Right forelimb (tissue), 1 donor: ENCODE measurements at places on chromosomes 3 and 15.

- DNase-seq: no peak
Measured at GRCh38 chr3:128590948-128591347, 59.7 kb downstream of the RPN1 start.

GRCh38 chr3:56154297-56154696, 314.0 kb downstream of the ERC2 start:
- DNase-seq: no peak

DNA sequence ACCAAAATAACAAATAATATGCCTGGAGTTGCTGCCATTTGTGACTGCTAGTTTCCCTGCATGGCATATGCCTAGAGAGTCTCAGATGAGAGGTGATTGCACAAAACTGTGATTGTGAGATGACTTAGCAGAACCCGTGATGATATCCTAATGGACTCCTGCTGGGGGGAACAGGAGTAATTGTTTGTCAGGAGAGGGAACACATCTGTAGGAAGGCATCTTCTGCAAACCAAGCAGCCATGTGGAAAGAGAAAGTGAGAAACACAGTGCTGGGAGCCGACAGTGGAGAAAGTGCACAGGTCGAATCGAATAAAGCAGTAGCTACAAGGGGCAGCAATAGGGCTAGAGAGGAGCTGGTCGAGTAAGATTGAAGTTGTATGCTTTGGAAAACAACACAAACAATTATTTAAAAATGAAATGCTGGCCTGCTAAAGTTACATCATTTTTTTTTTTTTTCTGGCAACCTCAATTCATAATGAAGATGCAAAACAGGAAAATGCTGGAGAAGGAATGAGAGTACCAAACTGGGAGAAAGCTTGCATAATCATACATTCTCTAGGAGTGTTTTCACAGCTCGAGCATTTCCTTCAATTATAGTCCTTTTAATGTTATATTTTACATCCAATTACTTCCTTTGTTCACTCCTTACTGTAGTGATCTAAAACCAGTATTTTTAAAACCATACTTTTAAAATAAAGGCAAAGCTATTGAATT, 494.2 kb upstream of the AGTR1 start:
- DNase-seq: no peak

DNA sequence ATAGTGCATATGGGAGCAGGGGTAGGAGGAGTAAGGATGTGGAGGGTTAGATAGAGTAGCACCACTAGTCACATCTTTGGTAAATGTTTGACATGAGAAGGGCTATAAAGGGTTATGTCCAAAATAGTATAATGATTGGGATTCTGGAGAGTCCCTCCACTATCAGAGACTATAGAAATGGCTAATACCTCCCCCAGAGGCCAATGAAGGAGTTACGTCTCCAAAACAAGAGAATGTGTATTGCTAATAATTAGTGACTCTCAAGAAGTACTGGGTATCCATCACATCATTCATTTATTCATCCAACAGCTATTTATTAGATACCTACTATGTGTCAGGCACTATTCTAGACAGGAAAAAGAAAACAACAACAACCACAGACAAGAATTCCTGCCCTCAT, 203.7 kb upstream of the UMPS start:
- DNase-seq: no peak

DNA sequence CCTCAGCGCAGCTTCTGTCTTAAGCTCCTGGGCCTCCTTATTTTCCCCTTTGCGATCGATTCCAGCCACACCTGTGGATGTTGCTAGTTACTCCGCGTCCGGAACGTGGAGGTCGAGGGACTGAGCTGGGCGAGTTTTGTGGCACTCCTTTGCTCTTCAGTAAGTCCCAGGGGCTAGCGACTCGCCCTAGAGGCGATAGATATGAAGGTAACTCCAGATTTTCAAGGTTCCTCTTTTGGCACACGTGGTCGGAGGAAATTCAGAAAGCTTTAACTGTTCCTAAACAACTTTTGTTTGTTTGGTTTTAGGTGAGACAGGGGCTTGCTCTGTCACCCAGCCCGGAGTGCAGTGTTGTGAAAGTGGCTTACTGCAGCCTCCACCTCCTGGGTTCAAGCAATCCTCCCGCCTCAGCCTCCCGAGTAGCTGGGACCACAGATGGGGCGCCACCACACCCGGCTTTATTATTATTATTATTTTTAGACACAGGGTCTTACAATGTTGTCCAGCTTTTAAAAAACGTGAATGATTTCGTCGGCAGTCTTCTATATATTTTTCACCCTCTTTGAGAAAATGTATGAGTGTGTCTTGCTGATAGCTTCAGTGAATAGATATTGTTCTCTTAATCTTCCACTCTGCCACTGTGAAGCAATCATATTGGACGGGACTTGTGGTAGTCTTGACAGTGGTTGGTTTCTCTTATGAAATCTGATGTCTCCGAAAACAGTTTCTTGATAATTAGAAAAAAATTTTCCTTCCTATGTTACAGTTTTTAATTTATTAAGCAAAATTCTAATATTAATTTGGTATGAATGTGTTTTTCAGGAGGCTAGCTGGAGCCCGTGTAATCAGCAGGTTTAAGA, 785 bp downstream of the MFSD1 start:
- DNase-seq: no peak

DNA sequence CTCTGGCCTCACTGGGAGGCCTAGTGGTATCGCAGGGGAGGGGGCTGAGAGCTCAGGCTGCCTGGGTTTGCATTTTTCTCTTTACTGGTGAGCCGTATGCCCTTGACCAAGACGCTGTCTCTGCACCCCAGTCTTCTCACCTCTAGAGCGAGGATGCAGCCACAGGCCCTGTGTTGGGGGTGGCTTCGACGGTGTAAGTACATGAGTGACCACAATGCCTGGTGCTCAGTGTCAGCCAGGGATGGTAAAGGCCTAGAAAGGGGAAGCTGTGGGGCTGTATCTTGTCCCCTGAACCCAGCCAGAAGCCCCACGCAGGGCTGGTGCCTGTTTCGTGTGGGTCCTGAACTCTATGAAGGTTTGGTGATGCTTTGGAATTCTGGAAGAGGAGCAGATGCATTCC, 19.8 kb downstream of the SYNM start:
- DNase-seq: no peak

DNA sequence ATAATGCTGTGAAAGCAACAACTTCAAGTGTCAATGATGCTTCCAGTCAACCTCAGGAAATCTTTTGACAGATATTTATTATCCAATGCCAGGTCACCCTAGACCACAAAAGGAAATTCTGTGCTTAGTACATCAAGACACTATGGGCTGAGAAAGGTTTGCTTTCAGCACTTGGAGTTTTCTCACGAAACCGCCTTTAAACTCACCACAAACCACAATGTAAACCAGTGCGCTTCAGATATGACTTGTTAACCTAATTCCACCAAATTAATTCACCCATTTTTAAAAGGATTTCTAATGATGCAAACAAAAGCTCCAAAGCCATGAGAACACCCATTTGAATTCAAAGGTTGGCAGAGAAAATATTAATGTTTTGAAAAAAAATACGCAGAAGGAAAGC, 292.9 kb upstream of the NR2F2 start:
- DNase-seq: no peak

DNA sequence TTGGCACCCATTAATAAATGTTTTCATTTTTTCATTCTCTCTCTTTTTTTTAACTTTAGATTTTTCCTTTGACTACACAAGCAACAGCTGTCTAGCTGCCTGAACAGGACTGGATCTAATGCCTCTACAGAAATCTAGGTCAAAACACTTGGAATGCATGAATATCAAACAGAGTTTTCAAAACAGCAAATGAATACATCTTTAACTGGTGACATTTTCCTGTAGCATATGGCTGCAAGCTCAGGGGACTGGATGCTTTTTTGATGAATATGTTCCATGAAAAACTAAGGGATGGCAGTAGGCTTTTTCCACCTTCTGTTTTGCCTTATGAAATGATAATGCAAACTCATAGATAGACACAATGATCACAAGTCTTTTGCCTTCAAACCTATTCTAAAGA, 661.7 kb downstream of the MCTP2 start:
- no peak for DNase-seq

GRCh38 chr15:70504299-70504951, 258.9 kb downstream of the UACA start:
- DNase-seq: no peak

GRCh38 chr3:196518966-196519717, 4.0 kb upstream of the SMCO1 start:
- no peak for DNase-seq

DNA sequence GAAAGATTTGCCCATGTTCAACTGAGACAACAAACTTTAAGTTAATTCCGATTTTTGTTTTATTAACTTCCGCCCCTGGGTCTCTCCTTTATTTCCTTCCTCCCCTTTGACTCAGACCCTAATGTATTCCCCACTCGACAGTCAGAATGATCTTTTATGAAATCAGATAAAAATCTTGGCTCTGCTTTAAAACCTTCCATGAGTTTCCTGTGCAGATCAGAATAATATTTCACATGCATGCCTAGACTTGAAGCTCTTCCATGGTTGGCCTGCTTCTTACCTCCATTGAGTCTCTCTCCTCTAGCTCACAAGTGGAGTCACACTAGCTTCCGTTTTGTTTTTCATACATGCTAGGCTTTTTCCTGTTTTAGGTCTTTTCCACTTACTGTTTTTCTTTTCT, 116.8 kb upstream of the SPATA16 start:
- DNase-seq: no peak

- DNase-seq: peak; percentile 85
Measured at GRCh38 chr15:70098461-70099166, 897 bp upstream of the TLE3 start.

DNA sequence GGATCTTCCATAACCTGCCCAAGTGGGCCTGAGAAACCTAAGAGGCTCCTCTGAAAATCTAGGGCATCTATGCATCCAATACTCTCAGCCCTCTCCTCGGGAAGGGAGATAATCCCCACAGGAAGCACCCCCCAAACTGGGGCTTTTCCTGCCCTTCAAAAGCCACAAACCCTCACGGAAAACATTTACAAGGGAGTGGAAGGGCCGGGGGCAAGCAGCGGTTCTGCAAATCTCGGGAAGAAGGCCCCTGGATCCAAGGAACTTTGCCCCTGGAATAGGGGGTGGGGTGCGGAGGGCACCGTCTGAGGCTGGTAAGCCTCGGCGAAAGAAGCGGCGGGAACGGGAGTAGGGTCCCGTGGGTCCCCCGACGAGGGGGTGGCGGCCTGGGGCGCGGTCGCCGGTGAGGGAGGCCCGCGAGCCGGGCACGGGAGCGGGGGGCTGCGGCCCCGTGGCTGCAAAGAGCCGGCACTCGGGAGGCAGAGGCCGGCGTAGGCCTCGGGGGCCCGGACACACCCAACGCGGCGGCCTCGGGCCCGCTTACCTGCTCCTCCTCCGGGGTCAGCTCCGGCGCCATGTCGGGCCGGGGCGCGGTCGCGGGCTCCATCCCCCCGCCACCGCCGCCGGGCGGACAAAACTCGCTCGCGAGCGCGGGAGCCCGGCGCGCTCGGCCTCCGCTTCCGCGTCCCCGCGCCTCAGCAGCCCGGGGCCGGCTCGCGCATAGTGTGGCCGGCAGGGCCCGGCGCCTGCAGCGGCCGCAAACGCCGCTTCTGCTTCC, 755 bp downstream of the PTPN9 start:
- DNase-seq: peak; percentile 51

GRCh38 chr3:99637368-99638111, 854 bp upstream of the COL8A1 start:
- peak; percentile 66 for DNase-seq

DNA sequence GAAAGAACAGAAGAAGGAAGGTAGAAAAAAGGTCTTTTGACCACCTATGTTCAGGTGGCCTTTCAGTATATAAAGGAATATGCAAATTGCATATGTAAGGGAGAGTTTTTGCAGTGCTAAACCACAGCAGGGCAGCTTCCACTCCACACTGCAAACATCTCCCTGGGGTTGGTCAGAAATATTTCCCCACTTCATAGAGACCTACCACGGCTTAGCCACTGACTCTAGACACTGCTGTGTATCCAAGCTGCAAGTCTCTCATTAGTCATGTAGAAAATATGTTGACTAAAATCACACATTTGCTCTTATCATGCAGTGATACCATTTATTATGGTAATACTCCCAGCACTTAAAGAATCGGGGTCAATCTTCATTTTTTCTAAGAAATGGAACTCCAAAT, 214.9 kb upstream of the NR2F2 start:
- no peak for DNase-seq

GRCh38 chr3:29940759-29941323, 660.0 kb downstream of the RBMS3 start:
- no peak for DNase-seq

DNA sequence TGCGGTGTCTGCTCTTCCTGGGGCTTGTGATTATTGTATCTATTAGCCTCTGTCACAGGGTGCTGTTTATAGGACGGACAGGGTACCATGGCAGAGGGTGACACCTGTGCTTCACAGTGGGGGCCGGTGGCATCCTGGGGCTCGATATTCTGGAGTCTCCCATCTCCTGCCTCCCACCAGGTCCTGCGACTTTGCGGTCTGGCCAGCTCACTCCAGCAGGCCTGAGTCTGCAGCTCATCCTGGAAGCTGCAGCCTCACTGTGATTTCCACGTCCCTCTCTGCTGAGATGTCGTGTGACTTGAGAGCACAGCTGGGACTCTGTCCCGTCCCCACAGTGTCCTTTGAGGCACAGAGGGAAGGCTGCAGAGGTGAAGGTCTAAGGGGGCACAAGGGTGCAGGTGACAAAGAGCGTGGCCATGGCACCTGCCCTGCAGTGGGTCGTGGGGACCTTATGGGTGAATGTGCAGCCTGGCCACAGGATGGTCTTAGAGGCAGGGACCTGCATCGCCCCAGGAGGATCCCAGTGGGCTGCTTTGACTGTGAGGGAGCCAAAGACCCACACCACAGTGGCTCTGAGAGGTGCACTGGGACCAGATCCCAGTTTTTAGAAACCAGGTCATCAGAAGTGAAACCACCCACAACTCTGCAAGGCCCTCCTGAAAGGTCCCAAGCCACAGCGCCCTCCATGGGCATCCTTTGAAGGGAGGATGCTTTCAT, 172.8 kb downstream of the KLF13 start:
- peak; percentile 28 for DNase-seq

GRCh38 chr15:81783586-81783985, 262.2 kb downstream of the MEX3B start:
- no peak for DNase-seq

DNA sequence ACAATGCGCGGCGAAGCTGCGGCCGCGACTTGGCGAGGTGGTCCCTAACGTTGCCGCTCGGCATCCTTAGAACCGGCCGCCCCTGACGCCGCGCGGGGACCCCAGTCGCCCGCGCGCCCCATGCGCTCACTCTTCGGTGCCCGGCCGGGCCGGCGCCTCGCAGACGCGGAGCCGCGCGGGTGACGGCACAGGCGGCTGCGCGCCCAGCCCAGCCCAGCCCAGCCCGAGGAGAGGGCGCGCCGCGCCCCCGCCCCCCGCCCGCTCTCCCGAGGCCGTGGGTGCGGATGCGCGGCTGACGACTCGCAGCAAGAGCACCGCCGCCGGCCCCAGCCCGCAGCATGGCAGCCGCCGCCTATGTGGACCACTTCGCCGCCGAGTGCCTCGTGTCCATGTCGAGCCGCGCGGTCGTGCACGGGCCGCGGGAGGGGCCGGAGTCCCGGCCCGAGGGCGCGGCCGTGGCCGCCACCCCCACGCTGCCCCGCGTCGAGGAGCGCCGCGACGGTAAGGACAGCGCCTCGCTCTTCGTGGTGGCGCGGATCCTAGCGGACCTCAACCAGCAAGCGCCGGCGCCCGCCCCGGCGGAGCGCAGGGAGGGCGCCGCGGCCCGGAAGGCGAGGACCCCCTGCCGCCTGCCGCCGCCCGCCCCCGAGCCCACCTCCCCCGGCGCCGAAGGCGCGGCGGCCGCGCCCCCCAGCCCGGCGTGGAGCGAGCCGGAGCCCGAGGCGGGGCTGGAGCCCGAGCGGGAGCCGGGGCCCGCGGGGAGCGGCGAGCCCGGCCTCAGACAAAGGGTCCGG, 437 bp downstream of the KLF13 start:
- peak; percentile 83 for DNase-seq

GRCh38 chr3:11095932-11096265, 58.4 kb upstream of the HRH1 start:
- no peak for DNase-seq
